ENCODE measurements at places on chromosomes 5 and 9. TPM values are rescaled to one million over a fixed set of nuclear protein-coding genes. Genes with fewer than 3 reads are reported as not detected.

NOL6 gene
- total RNA-seq: 22.1 TPM

SAPCD2 gene
- total RNA-seq: not detected

KIF24 gene
- total RNA-seq: 6.1 TPM

PHPT1 gene
- 50.2 TPM for total RNA-seq

GLRA1 gene
- not detected for total RNA-seq

IL9 gene
- total RNA-seq: not detected

NACC2 gene
- 25.6 TPM for total RNA-seq

CDKN2B-AS1 gene
- not detected for total RNA-seq

PSAT1 gene
- 0.29 TPM for total RNA-seq

TRAPPC13 gene
- 48.9 TPM for total RNA-seq

ANKDD1B gene
- total RNA-seq: 1.2 TPM

SLC9A3 gene
- 3.9 TPM for total RNA-seq

NCS1 gene
- total RNA-seq: 99.3 TPM

DDX4 gene
- total RNA-seq: not detected

WWC1 gene
- 8.7 TPM for total RNA-seq

HAVCR2 gene
- total RNA-seq: 2.4 TPM

TMEM174 gene
- not detected for total RNA-seq

RMRP gene
- total RNA-seq: 3,764 TPM

CD14 gene
- total RNA-seq: 26.0 TPM

MAN2A1 gene
- 109 TPM for total RNA-seq

STPG3 gene
- not detected for total RNA-seq
